ENCODE measurements at places on chromosomes 12 and 14. TPM values are rescaled to one million over a fixed set of nuclear protein-coding genes. Genes with fewer than 3 reads are reported as not detected.

Gene CEBPE
- not detected for total RNA-seq

Gene TAS2R7
- not detected for total RNA-seq

Gene PTCSC3
- not detected for total RNA-seq

Gene PRB2
- total RNA-seq = not detected

Gene LRRC23
- 1.9 TPM for total RNA-seq

Gene TAS2R9
- total RNA-seq = not detected

Gene NTN4
- 20.7 TPM for total RNA-seq

Gene LAG3
- 2.8 TPM for total RNA-seq

Gene LPCAT3
- 54.3 TPM for total RNA-seq

Gene ERBB3
- 93.2 TPM for total RNA-seq

Gene RNASE7
- 0.13 TPM for total RNA-seq

Gene IL26
- not detected for total RNA-seq

DNA sequence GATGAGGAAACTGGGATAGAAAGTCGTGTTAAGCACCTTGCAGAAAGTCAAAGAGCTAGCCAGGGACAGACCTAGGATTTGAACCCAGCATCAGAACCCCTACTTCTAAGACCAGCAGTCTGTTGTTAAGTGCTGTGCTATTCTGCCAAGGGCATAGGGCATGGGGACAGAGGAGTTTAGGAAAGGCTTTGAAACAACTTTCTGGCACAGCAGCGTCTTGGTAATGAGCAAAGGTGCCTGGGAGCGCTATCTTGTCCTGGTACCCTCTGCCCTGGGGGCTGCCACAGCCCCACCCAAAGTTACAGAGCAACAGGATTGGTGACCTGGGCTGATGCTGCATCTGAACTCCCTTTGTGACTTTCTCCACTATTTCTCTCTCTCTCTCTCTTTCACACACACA lies 1108.1 kb downstream of the BCL11B start:
- DNase-seq = no peak

- DNase-seq = no peak
Observed at GRCh38 chr14:104370256-104370870, 209.2 kb upstream of the C14orf180 start.

DNA sequence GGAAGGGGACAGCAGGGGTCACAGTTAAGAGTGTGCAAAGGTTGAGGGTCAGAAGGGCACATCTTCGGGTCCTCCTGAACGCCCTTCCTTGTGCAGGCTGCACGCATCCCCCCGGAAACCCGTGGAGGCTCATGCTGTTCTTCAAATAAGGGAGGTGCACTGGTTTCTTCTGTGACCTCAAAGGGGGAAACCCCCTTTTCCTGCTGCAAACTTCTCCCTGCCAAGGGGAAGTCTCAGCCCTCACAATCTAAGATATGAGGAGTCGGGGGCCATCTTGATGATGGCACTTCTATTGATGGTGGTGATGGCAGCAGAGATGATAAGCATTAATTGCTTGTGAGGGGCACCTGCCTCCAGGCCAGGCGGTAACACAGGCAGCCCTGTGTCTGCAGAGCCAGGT lies 40.0 kb downstream of the ISCA2 start:
- no peak for DNase-seq

GRCh38 chr12:107092669-107093416 lies 506 bp downstream of the CRY1 start:
- DNase-seq = no peak

GRCh38 chr12:98419795-98420404 lies 95.5 kb upstream of the TMPO start:
- no peak for DNase-seq

DNA sequence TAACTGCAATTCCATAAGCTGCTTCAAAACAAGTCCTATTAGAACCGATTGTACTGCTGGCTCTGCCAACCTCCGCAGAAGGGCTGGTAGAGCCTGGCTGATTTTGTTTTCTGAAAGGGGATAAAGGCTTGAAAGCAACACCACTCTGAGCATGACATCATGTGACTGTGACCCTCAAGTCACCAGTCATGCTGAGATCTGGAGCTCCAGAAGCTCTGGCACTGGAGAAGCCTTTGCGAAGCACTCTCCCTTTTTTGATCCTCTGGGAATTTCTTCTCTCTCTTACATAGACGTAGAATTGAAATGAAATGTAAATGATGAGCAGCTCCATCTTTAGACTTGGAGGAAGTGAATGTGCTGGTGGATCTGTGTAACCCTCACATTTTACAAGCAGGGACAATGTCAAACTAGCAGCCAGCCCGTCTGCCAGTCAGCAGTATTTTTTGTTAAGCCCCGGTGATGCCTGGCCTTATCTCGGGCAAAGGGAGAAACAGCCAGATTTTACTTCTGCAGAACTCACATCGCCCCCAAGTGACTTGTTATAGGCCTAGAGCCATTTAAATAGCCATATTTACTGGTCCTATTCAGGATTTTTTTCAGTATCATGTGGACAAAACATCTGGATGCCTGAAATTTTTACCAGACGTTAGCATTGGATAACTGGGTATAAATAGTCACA lies 112.1 kb upstream of the NPAS3 start:
- no peak for DNase-seq

DNA sequence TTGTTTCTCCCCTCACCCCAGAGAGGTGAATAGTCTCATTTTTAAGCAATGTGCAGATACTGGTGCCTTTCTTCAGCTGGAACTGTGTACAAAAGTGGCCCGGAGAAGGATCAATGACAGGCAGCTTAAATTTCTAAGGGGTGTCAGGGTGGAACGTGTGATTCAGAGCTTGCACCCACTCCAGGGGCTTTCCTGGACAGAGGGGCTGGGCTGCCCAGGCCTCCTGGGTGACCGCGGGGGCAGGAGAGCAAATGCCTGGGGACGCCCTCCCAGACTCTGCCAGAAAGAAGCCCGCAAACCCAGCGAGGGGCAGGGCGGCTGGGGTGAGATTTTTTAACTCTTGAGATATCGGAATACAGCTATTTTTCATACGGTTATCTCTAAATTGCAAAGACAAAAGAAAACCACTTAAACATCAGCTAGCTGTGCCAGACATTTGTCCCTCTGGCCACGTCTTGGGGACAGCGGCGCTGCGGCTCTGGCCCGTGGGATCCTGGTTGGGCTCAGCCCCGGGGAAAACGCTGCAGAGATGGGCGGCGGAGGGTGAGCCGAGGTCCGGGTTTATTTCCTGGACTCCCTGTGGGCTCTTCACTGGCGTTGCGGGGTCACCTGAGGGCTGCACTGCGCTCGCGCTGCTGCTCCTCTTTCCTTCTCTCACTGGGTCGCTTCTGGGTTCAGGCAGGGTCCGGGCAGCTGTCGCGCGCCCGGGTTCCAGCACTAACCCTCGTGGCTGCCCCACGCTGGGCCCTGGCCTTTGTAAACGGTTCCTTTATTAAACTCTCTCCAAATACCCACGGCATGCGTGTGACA lies 35.8 kb downstream of the NFKBIA start:
- DNase-seq = no peak

- no peak for DNase-seq
Observed at GRCh38 chr12:100026241-100026640, 41.5 kb upstream of the ANKS1B start.

GRCh38 chr12:90253136-90253535 lies 544.5 kb upstream of the ATP2B1 start:
- DNase-seq = no peak

DNA sequence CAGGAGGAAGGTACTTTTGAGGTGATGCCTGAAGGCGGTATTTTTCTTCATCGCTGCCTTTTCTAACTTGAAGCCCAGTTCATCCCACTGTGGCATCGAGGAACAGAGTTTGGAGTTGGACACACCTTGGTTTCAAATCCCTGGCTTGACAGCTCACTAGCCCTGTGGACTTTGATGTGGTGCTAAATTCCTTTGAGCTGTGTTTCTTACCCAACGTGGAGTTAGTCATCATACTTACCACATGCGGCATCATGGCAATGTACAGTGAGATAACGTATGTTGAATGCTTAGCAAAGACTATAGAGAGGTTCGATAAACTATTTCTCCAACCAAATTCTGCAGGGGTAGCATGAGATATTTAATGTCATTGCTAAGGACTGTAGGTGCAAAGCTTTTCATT lies 3.4 kb downstream of the PLEKHG3 start:
- peak; percentile 62 for DNase-seq
